ENCODE measurements at places on chromosomes 13 and 19. TPM values are rescaled to one million over a fixed set of nuclear protein-coding genes. Genes with fewer than 3 reads are reported as not detected.

The BEST2 gene
- not detected for total RNA-seq

The PSG6 gene
- total RNA-seq, result not detected

- no peak for DNase-seq
- H3K36me3 ChIP-seq, result no peaks in the 10 kb centered on the region
- H3K27me3 ChIP-seq, result no peaks in the 10 kb centered on the region
- peak overlapping the region; percentile 87 for H3K4me3 ChIP-seq
- H3K4me1 ChIP-seq, result no peaks in the 10 kb centered on the region
Observed at GRCh38 chr19:47113850-47114651, 475 bp upstream of the ZC3H4 start.

The CRTC1 gene
- total RNA-seq, result 10.0 TPM

DNA sequence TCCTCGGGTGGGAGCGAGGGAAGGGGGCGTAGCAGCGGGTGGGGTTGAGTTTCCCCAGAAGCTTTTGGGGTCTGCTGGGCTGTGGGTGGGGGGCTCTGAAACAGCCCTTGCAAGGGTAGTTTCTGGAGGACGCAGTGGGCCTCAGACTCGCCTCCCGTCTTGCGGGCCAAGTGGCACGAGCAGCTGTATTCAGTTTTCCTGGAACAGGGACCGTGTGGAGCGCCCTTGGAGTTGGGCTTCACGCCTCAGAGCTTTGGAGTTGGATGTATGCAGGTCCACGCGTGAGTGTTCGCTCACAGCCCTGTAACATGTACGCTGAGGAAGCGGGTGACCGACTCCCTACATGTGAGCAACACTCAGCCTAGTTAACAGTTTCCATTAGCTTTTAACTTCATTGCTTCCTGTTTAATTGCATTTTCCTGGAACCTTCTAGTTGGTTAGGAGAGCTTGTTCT is 603 bp downstream of the TM9SF2 start:
- peak overlapping the region; percentile 96 for H3K4me3 ChIP-seq
- H3K4me1 ChIP-seq, result peaks cover 42% of the 10 kb centered on the region
- DNase-seq, result no peak
- peak overlapping the region; percentile 87 for H3K27ac ChIP-seq

The FFAR2 gene
- total RNA-seq, result not detected

All from ascending aorta (tissue), 2 donors.